ENCODE measurements at places on chromosomes 12 and 14.

GRCh38 chr12:40238266-40238902, 13.6 kb downstream of the LRRK2 start:
- no peak for DNase-seq

- no peak for DNase-seq
These were observed 132.5 kb downstream of the GPR135 start for GRCh38 chr14:59332727-59333126.

DNA sequence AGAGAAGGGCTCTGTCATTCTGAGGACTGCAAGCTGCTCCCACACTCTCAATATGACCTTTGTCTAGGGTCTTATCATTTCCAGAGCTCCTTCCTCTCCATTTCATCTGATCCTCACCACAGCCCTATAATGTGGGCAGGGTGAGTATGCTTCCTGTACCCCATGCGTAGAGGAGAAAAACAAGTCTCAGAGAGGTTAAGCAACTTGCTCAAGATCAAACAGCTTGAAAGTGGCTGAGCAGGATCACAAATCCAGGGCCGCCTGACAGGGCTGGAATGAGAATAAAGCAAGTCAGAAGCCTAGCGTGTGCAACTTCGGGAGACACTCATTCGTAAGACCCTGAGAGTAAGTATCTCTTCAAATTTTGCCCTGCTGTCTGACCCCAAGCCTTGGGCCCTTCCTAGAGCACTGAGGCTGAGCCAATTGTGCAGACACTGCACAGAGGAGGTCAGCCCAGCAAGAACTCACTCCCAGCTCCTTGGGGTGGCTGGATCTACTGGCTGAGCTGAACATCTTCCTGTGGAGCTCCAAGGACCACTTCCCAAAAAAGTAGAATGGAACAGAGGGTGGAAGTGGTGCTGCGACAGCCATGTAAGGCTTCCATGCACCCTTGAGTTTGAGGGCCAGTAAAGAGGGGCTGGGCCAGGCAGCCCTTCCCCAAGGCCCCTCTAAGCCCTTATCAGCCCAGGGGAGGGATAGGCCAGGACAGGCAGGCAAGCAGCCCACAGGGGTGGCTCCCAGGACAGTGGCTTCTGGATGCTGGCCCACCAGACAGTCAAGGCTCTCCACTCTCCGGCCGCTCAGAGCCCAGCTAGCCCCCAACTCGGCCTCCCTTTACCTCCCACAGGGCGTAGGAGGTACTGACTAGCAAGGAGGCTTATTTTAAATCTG, 10.5 kb downstream of the ZFP36L1 start:
- no peak for DNase-seq

DNA sequence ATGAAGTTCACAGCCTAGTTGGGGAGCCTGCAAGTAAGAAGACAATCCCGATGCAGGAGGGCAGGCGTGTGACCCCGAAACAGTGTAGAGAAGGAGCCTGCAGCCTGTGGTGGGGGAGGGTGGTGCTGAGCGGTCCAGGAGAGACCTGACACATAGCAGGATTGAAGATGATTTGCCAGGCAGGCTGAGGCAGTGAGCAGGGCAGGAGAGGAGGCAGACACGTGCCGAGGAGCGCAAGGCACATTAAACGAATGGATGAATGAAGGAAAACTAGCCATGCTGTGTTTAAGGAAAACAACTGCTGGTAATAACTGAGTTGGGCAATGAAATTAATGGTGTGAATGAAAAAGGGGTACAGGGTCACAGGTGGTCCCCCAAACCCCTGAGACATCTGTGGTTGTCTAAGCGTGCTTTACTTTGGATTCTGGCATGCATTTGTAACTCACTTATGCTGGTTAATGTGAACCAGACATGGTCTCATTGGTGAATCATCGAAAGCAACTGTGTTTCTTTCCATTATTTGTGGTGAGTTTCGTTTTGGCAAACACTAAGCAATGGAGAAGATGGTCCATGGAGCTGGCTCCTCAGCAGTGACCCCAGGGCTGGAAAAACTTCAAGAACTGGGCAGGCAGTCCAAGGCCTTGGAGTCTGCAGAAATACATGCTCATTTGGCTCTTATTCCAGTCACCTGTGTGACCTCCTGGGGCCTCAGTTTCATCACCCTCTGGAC, 96.9 kb upstream of the EVL start:
- DNase-seq: no peak

GRCh38 chr12:77667101-77667500, 163.6 kb upstream of the NAV3 start:
- DNase-seq: no peak

GRCh38 chr12:117380083-117380482, 18.7 kb upstream of the NOS1 start:
- no peak for DNase-seq

GRCh38 chr14:92690171-92691011, 58.0 kb downstream of the LGMN start:
- no peak for DNase-seq

GRCh38 chr14:41490323-41490722, 116.4 kb upstream of the LRFN5 start:
- DNase-seq: no peak

GRCh38 chr12:18907127-18907526, 169.2 kb downstream of the CAPZA3 start:
- DNase-seq: no peak

- DNase-seq: no peak
These were observed 147.1 kb downstream of the MED13L start for GRCh38 chr12:116130431-116130830.

DNA sequence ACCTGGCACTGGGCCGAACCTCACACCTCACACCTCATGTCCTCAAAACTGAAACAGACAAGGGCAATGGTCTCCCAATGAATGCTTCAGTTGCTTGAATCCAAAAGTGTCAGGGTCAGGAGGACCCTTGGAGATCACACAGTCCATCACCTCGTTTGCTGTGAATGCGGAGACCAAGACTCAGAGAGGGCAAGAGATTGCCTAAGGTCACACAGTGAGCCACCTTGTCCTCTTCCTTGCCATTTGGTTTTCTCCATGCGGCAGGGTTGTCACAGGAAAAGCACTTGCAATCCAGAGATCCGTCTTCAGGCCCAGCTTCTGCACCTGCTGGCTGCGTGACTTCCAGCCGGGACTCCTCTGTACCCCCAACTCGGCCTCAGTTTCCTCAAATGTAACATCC, 28.0 kb downstream of the MVK start:
- no peak for DNase-seq

DNA sequence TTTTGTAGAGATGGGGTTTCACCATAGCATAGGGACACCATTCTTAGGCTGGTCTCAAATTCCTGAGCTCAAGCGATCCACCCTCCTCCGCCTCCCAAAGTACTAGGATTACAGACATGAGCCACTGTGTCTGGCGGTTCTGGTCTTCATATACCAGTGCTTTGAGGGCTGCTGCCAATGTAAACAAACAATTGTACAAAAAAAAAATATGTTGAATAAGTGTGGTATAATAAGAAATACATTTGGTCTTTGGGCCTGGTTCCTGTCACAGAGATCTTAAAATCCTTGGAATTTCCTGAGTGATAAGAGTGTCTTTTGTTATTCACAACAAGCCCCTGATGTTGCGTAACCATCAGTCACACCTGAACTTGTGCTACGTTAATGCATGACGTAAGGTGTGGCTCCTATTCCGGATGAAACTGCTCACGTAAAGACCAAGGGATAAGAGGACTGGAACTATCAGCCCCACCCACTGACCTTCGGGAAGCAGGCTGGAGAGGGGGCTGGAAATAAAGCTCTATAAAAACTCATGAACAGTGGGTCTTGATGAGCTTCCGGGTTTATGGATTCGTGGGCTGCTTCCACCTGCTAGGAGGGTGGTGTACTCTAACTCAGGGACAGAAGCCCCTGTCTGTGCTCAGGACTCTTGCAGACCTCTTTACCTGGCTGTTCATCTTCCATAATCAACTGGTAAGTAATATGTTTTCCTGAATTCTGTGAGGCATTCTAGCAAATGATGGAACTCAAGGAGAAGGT, 16.5 kb upstream of the RIMKLB start:
- no peak for DNase-seq

DNA sequence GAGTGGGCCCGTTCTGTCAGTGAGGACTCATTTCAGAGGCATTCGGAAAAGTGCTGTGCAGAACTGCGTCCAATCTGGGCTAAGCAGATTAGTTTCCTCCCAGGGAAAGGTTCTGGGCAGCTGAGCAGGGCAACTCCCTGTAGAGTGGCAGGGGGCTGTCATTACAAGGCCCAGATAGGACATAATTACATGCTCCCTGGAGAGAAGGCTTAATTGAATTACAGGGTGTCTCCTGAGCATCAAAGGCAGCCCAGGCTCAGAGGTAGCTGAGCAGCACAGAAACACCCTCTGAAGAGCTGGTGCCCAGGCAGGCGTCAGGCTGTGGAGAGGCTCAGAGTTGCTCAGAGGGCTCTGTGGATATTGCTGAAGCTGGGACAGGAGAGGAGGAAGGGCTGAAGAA, 36.0 kb downstream of the SLC8A3 start:
- DNase-seq: no peak

GRCh38 chr14:30191639-30192279, 264.1 kb upstream of the PRKD1 start:
- no peak for DNase-seq

DNA sequence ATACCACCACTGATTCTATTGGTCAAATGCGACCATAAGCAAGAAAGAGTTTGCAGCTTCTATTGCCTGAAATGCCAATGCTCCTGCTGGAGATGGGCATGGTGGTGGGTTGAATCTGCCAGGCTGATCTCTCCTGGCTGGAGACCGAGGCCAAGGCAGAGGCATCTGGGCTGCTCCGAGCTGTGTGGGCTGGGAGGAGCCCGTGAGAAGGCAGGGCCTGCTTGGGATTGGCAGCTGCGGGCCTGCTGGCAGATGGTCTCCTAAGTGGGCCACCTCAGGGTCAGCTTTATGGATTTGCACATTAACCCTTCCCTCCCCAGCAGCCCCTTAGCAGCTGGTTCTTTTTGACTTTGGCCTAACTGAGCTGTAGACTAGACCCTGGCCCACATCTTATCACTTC, 25.4 kb downstream of the SRRM4 start:
- DNase-seq: no peak

GRCh38 chr12:115320967-115321366, 637.0 kb upstream of the TBX3 start:
- no peak for DNase-seq

GRCh38 chr12:117261247-117261646, 71.0 kb upstream of the FBXO21 start:
- no peak for DNase-seq
